ENCODE measurements at places on chromosomes 7 and 10.

GRCh38 chr7:70347463-70348254, 749.4 kb downstream of the AUTS2 start:
- no peak overlapping the region for H3K4me3 ChIP-seq
- no peaks in the 10 kb centered on the region for H3K4me1 ChIP-seq
- H3K36me3 ChIP-seq, result no peaks in the 10 kb centered on the region
- DNase-seq, result no peak
- no peaks in the 10 kb centered on the region for H3K27me3 ChIP-seq
- no peak overlapping the region for H3K27ac ChIP-seq

- no peaks in the 10 kb centered on the region for H3K4me1 ChIP-seq
- no peak for DNase-seq
- H3K36me3 ChIP-seq, result no peaks in the 10 kb centered on the region
- H3K27ac ChIP-seq, result no peak overlapping the region
- H3K27me3 ChIP-seq, result no peaks in the 10 kb centered on the region
These were observed 553.3 kb downstream of the HTR7 start for GRCh38 chr10:90304533-90304932.

DNA sequence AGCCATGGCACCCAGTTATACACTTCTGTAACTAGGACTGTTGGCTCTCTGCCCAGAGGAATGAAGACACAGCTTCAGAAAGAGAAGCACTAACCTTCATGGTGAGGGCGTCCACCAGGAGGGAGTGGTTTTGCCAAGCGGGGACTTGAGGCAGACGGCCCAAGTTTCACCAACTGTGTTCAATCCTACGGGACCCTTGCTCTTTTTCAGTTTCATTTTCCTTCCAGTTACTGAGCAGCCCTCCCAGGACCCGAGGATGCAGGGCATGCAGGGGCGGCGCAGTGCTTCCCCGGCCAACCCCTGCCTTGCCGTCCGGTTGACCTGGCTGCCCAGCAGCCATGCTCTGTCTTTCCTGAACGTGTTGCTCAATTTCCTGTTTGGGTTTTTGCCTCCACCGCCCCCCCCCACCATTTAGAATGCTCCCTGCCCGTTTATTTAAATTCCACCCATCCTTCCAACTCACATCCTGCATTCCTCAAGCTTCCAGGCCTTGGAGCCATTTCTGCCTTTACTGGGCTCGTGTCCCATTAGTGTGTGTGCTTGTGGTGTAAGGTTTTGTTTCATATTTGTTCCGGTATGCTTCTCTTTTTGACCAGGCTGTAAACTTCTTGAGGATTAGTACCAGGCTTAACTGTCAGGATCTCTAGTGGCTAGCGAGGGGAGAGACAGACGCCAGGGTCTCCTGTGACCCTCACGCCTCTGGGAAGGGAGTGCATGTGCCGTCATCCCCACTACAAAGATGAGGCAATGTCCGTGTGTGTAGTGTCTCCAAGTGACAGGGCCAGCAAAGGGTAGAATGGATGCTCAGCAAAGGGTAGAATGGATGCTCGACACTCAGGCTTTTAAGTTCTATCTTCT, 31.6 kb downstream of the IL15RA start:
- H3K4me3 ChIP-seq, result peak overlapping the region; percentile 5
- no peaks in the 10 kb centered on the region for H3K27me3 ChIP-seq
- no peak for DNase-seq

DNA sequence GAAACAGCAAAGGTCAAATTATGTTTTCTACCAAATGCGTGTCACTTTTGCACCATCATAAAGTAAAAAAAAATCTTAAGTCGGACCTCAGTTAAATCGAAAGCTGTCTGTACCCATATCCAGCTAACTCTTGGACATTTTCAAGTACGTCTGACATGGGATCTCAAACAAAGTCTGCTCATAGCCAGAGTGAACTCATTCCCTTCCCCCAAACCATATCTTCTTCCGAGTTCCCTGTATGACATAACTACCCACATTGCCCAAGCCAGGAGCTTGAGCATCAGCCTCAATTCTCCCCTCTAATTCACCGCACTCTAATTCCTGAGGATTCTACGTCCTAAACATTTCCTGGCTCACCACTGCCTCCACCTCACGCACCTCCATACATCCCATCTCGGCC, 44.8 kb upstream of the TARP start:
- no peak overlapping the region for H3K4me3 ChIP-seq
- H3K4me1 ChIP-seq, result peaks cover 8% of the 10 kb centered on the region
- H3K36me3 ChIP-seq, result no peaks in the 10 kb centered on the region
- H3K27ac ChIP-seq, result no peak overlapping the region

- no peak for DNase-seq
- H3K4me3 ChIP-seq, result no peak overlapping the region
- H3K27ac ChIP-seq, result no peak overlapping the region
- H3K27me3 ChIP-seq, result no peaks in the 10 kb centered on the region
- H3K36me3 ChIP-seq, result no peaks in the 10 kb centered on the region
These were observed 44.1 kb upstream of the ADRB1 start for GRCh38 chr10:113999531-113999930.

GRCh38 chr7:150801946-150802771, 1.6 kb downstream of the TMEM176A start:
- peaks cover 57% of the 10 kb centered on the region for H3K27me3 ChIP-seq
- DNase-seq, result no peak
- H3K27ac ChIP-seq, result no peak overlapping the region
- H3K4me3 ChIP-seq, result no peak overlapping the region
- no peaks in the 10 kb centered on the region for H3K36me3 ChIP-seq

DNA sequence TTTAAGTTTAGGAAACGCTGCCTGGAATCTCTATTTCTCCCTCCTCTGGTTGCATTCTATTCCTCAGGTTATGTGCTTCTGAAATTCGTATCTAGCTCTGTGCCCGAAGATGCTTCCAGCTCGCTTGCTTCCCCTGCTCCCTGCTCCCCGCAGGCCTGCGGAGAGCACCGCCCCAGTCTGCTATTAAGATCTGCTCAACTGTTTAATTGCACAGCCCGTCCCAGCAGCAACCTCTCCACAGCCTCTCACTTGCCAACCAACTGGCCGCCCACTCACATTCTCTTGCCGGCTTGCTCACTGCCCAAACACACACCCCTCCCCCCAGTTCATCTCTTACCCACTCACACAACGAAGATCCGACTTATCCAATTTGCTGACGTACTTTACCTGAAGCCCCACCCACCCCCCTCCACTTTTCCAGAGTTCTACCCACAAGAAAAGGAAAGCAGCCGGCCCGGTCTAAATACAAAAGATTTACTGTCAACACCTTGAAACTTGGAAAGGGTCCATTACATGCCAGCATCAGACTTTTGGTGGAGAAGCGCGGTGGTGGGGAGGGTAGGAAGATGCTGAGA, 167.3 kb upstream of the KLF14 start:
- H3K27me3 ChIP-seq, result no peaks in the 10 kb centered on the region
- H3K36me3 ChIP-seq, result peaks cover 92% of the 10 kb centered on the region
- peak; percentile 94 for DNase-seq
- peaks cover 94% of the 10 kb centered on the region for H3K4me1 ChIP-seq

- H3K27ac ChIP-seq, result no peak overlapping the region
- peaks cover 25% of the 10 kb centered on the region for H3K27me3 ChIP-seq
- no peaks in the 10 kb centered on the region for H3K4me1 ChIP-seq
These were observed 437.1 kb upstream of the NPVF start for GRCh38 chr7:25665374-25665773.

GRCh38 chr7:16951483-16952080, 69.8 kb upstream of the AGR3 start:
- no peaks in the 10 kb centered on the region for H3K36me3 ChIP-seq
- no peak for DNase-seq

- no peaks in the 10 kb centered on the region for H3K4me1 ChIP-seq
- H3K4me3 ChIP-seq, result no peak overlapping the region
- H3K36me3 ChIP-seq, result no peaks in the 10 kb centered on the region
- no peak overlapping the region for H3K27ac ChIP-seq
These were observed 854.5 kb downstream of the GRM8 start for GRCh38 chr7:126398285-126398684.

DNA sequence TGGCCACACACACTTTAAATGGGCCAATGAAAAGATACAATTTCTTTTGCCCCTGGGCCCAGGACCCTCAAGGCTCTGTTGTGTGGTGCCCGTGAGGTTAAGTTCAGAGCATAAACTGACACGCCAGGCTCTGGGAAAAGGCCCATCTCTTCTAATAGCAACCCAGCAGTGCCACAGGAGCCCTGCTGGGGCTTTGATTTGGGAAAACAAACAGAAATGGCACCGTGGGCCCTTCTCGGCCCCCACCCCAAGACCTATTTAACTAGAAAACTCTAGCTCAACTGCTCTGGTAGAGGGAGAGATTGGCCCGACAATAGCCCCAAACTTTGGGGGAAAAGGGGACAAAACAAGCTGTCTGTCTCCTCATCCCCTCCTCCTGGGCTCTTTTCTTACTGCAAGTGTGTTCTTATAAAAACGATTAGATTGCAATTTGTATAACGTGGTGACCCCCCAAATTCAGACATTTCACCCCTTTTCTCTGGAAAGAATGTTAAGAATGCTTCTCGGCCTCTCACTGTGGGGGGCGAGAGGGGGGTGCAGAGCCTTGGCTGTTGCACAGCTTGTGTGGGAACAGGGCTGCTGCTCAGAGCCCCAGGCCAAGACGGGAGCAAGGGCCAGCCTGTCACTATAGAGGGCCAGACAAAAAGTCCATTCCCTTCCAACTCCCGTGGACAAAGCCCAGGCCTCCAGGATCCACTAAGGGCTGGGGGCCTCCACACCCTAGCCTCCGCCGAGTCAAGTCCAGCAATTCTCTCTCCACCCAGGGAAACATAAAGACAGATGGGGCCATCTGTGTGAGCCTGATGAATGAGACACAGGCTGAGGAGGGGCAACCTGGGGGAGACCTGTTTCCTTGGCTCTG, 26.8 kb downstream of the DPCD start:
- peaks cover 15% of the 10 kb centered on the region for H3K36me3 ChIP-seq
- no peaks in the 10 kb centered on the region for H3K4me1 ChIP-seq
- H3K4me3 ChIP-seq, result no peak overlapping the region
- no peaks in the 10 kb centered on the region for H3K27me3 ChIP-seq
- no peak overlapping the region for H3K27ac ChIP-seq

DNA sequence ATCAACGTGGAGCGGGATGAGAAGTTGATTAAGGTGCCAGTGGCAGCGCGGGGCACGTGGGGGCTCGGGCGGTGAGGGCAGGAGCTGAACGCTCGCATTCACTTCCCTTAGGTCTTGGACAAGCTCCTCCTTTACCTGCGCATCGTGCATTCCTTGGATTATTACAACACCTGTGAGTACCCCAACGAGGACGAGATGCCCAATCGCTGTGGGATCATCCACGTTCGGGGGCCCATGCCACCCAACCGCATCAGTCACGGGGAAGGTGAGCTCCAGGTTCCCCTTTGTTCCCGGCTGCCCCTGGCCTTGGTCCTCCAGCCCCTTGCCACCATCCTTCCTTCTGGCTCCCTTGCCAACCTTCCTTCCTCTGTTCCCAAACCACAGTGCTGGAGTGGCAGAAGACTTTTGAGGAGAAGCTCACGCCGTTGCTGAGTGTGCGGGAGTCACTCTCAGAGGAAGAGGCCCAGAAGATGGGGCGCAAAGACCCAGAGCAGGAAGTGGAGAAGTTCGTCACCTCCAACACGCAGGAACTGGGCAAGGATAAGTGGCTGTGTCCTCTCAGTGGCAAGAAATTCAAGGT, 2.5 kb downstream of the UFSP1 start:
- H3K4me1 ChIP-seq, result peaks cover 18% of the 10 kb centered on the region
- DNase-seq, result no peak
- H3K4me3 ChIP-seq, result no peak overlapping the region
- peaks cover 66% of the 10 kb centered on the region for H3K36me3 ChIP-seq
- H3K27ac ChIP-seq, result peak overlapping the region; percentile 86

DNA sequence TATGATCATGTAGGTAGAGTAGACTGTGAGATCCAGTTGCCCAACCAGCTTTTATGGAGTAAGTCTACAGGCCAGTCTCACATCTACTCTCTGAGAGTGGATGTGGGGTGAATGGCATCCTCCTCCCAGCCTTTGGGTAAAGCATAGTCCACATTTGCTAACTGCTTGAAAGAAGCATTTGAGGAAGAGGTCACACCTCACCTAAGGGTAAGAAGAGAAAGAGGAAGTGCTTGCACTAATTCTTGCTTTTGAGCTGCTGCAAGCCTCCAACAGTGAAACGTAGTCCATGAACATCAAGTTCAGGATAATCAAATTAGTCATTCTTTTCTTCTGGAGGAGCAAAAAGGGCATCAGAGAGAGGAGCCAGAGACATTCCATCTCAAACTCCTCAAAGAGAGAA, 93.9 kb upstream of the AGR3 start:
- no peaks in the 10 kb centered on the region for H3K36me3 ChIP-seq
- H3K4me3 ChIP-seq, result no peak overlapping the region
- peaks cover 14% of the 10 kb centered on the region for H3K4me1 ChIP-seq

- no peak for DNase-seq
These were observed 36.9 kb downstream of the WASL start for GRCh38 chr7:123711832-123712293.

DNA sequence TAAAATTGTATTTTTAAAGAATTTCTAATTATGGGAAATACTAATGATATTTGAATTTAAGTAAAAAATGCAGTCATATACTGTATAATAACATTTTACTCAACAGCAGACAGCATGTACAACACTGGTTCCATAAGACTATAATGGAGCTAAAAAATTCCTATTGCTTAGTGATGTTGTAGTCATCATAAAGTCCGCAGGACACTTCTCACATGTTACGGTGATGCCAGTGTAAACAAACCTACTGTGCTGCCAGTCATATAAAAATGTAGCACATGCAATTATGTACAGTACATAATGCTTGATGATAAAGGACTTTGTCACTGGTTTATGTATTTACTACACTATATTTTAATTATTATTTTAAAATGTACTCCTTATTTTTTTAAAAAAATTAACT, 629.3 kb downstream of the IPMK start:
- no peak overlapping the region for H3K4me3 ChIP-seq
- H3K4me1 ChIP-seq, result no peaks in the 10 kb centered on the region
- no peaks in the 10 kb centered on the region for H3K27me3 ChIP-seq
- no peak for DNase-seq
- H3K27ac ChIP-seq, result no peak overlapping the region

- H3K27me3 ChIP-seq, result no peaks in the 10 kb centered on the region
- DNase-seq, result no peak
- peak overlapping the region; percentile 27 for H3K27ac ChIP-seq
These were observed 12.5 kb downstream of the GDI2 start for GRCh38 chr10:5800782-5801181.

DNA sequence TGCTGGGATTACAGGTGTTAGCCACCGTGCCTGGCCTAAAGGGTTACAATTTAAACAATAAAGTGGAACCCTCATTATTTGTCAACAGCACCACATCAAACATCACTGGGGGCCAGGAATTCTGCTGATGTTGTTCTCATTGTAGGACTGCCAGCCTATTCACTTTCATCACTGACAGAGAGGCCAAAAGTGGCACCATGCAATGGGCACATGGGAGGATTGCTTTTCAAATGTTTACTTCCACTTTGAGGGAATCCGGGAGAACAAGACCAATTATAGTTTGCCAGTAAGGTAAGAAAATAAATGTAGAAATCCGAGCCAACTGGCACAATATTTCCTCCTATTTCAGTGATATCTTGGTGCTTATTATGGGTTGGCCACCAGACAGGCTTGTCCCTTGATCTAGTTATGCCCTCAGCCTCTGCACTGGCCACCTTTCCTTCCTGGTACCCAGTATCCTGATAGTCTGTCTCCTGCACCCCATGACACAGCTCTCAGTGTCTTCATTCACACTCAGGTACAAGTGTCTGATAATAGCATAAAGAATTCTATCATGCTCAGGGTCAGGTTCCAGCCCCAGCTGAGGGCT, 82.6 kb downstream of the ANLN start:
- peaks cover 14% of the 10 kb centered on the region for H3K4me1 ChIP-seq
- no peaks in the 10 kb centered on the region for H3K27me3 ChIP-seq
